ENCODE measurements at places on chromosomes 1 and 21.

DNA sequence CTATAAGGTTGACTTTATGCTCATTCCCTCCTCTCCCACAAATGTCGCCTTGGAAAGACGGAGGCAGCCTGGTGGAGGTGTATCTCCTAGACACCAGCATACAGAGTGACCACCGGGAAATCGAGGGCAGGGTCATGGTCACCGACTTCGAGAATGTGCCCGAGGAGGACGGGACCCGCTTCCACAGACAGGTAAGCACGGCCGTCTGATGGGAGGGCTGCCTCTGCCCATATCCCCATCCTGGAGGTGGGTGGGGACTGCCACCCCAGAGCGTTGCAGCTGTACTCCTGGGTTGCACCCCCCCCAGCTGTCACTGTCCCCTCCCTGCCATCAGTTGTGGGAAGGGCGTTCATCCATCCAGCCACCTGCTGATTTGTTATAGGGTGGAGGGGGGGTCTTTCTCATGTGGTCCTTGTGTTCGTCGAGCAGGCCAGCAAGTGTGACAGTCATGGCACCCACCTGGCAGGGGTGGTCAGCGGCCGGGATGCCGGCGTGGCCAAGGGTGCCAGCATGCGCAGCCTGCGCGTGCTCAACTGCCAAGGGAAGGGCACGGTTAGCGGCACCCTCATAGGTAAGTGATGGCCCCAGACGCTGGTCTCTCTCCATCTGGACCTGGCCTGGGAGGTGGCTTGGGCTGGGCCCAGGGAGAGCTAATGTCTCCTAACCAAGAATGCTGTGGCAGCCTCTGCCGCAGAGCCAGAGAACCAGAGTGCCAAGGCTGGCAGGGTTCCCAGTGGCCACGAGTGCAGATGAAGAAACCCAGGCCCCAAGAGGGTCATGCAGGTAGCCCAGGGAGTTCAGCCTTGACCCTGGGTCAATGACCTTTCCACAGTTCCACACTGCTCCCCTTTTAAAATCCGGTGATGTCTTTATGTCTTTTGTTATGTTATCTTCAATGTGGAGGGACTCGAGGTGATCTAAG is 13.1 kb downstream of the PCSK9 start:
- DNase-seq = no peak

DNA sequence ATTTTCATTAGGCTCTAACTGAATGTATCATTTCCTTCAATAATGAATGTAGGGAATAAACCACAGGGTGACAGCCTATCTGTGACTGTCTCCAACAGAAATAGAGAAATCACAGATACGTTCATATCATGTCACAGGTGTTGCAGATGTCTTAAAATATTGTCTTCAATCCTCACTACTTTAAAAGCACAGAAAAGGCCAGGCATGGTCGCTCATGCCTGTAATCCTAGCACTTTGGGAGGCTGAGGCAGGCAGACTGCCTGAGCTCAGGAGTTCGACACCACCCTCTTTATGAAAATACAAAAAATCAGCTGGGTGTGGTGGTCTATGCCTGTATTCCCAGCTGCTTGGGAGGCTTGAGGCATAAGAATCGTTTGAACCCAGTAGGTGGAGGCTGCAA is 8.2 kb downstream of the CREG1 start:
- no peak for DNase-seq

DNA sequence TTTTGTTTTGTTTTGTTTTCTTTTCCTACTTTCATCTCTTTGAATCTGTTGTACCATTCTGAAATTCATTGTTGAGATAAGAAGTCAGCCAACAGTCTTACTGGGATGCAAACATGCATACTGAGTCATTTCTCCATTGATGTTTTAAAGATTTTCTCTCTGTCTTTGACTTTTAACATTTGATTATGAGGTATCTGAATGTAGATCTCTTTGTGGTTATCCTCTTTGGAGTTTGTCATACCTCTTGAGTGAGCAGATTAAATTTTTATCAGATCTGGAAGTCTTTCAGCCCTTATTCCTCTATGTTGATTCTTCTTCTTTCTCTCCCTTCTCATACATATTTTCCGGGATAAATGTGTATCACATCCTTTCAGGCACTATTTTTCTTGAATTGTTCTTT is 406.9 kb upstream of the NCAM2 start:
- no peak for DNase-seq

DNA sequence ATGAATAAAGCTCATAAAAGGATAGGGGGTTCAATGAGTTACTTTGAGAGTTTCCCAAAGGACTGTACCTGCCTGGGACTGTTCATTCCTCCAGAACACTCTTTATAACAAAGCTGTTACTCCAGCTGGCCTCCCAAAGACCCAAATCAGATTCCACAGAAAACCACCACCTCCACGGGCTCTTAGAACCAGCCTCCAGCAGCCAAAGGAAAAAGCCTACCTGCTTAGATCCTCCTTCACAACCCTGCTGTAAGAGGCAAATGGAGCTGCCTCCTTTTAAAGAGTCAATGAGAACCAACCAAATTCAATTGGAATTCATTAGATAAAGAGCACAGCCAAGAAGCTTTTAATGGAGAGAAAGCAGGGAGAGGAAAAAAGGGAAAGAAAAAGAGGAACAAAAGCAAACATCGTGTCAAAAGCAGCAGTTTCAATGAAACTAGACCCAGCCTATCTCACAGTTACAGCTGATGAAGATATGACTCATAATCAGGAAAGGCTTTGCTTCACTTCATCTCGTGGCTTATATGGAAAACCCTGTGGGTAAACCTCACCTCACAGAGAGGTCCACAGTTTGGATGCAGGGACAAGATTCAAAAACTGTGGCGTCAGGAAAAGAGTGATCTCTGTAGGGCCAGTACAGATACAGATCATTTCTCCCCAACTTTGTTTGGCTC is 27.8 kb upstream of the FMO4 start:
- DNase-seq = no peak

DNA sequence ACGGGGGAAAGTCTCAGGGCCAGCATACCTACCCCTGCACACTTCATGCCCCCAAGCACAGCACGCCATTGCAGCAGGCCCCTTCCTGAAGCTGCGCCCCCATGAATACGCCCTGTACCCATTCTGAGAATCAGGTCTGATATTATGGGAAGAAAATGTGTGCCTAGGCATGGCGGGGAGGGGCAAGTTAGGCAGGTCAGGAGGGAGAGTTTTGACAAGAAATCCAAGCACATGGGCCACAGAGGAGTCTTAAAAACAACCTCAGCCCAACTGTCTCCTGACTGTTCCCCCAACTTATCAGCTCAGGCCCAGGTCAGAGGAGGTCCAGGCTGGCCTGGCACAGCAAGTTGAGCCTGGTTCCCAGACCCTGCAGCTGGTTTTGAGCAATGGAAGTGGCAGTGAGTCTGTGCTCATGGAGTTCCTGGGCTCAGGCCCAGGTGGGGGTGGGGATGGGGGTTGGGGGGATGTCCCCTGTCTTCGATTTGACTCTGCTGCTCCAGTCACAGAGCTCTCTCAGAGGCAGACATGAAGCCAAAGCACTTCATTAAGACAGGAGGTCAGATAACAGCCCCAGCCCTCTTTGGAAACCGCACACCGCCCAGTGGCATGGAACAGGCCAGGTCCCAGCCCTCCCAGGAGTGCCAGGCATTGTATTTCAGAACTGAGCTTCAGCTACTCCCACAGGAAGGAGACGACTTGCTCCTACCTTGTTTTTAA is 20.6 kb upstream of the BCAR3 start:
- no peak for DNase-seq

DNA sequence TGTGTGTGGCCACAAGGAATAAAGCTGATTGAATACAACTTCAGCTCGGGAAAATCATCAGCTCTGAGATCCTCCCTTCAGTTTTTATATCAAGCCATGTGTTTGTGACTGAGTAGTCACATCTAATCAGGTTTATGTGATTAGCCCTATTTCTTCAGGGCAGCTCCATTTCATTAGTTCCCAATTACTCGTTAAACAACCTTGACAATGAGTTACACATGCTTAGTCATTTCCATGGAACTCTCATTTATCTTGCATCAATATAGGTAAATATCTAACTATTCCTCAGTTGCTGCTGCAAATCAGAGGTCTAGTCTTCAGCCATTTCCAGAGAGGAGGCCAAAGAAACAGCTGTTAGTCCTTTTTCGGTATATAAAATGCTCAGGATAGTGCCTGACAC is 16.3 kb downstream of the CRB1 start:
- no peak for DNase-seq

DNA sequence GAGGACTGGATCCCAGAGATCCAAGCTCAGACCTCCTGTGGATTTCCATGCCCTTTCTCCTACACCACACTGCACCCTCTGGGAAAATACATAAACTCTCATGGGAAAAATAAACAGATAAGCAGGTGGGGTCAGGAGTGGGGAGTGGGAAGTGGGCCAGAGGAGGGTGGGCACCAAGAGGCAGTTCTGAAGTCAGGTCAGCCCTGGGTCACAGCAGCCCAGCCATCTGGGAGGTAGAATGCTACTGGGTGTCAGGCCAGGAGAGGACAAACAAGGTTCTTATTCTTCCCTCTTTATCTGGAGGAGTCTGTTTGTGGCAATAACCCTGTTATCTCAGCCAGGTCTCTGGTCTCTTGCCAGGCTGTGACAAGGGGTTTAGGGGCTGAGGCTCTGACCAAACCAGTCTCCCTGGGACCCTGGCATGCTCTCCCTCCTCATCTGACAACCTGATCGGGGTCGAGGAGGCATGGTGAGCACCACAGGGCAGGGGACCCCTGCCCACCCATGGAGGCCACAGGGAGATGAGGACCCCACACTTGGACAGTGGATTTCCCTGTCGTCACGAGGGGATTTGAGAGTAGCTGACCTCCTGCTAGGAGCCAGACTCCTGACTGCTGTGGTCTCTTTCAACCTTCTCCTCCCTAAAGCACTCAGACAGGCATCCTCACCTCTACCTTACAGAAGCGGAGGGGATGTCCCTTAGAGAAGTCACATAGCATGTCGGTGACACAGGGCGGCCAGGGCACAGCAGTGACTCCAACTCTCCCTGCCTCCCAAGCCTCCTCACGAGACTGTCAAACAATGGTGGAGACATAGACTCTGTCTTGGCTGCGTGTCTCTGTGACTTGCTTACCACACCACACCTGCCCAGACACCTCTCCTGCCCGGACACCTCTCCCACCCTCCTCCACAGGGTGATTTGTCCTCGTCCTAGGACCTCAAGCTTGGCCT is 51.3 kb upstream of the IFFO2 start:
- DNase-seq = no peak

DNA sequence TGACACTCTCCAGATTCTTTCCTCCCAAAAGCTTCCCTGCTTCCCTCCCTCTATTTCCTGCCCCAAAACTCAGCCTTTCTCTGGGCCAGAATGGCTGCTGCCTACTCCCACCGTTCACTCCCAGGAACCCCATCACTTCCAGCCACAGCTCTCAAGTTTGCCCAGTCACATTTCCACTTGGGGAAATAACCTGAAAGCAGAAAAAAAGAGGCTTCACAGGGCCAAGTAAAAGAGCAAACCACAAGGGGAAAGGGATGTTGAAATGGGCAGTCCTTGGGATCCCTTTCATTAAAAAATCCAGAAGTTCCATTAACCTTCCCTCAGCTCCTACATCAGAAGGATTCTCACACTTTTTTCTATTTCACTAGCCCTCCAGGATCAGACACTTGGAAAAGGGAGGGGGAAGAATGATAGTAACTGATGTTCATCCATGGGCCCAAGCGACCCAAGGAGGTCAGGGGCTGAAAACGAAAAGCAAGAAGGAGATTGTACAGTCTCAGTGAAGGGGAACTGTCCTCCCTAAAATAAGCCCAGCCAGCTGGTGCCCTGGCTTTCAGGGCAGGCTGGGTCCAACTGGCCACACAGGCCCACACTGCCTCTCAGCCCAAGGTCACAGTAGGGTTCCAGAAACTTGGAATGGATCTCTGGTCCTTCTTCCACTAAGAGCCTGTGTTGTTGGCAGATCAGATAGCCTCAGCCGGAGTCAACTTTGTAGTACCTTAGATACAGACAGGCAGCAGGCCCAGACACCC is 49.7 kb downstream of the DMAP1 start:
- no peak for DNase-seq

DNA sequence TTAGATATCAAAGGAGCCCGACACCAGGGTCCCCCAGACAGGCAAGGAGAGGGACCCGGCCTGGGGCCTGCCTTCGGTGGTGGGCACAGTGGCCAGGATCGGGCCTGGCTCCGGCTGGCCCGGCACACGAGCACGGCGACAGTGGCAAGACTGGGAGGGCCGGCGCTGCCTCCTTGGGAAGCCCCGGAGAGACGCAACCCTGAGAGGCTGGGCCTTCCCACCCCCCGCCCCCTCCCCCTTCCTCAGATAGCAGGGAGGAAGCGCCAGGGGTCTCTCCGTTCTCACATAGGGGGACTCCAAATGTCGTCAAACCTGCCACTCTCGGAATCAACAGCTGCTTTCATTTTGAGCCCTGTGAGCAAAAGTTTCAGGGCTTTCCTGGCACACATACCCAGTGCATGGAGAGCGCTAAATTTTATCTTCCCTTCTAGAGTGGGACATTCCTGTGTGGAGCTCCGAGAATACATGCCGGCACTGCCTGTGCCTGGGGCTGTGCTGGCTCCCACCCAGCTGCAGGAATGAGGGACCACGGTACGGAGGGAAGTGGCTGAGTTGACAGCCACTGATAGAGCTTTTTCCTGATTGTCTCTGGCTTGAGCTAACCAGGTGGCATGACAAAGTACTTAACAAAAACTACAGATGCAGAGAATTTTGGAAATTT is 62.4 kb downstream of the CD247 start:
- no peak for DNase-seq

DNA sequence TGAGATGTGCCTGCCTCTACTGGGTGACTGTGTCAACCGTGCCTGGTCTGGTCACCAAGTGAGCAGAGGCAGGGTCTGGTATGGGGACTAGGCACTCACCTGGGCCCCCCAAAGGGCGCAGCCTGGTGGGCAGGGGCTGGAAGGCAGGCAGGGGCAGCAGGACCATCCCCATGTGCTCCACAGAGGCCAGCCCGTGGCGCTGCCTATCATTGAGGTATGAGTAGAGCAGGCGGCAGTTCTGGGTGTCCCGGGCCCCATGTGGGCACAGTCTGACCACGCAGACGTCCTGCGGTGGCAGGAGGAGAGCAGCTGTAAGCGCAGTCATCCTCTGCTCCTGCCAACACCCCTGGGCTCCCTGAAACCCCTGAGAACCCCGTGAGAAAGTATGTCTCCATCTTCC is 23.7 kb downstream of the SPOCD1 start:
- DNase-seq = no peak

DNA sequence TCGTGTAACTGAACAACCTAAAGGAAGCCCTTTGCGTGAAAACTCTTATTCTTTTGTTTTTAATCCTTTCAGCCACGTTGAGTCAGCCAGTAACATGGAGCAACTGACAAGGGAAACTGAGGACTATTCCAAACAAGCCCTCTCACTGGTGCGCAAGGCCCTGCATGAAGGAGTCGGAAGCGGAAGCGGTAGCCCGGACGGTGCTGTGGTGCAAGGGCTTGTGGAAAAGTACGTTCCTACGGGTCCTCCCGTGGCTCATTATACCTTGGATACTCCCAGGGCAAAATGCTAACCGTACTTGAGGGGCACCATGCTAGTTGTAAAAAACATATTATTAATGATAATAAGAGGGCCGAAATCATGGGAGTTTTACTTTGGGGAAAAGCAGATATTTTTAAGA is 49.4 kb downstream of the LAMC2 start:
- DNase-seq = no peak
